Breast epithelium (tissue), 4 donors: ENCODE measurements at places on chromosomes 1 and 21.

GRCh38 chr1:93749487-93749886 lies 67.8 kb upstream of the BCAR3 start:
- no peaks in the 10 kb centered on the region for H3K27me3 ChIP-seq
- peaks cover 4% of the 10 kb centered on the region for H3K4me1 ChIP-seq
- no peak for DNase-seq
- H3K4me3 ChIP-seq = no peak overlapping the region
- H3K27ac ChIP-seq = no peak overlapping the region

GRCh38 chr1:1254667-1254998 lies 8.1 kb upstream of the C1QTNF12 start:
- no peak for DNase-seq
- H3K36me3 ChIP-seq = peaks cover 11% of the 10 kb centered on the region
- H3K27me3 ChIP-seq = no peaks in the 10 kb centered on the region

GRCh38 chr1:161367684-161368400 lies at the start of gene CFAP126:
CFAP126 (minus strand) TSS chr1:161367876; CDS start chr1:161367868, 8 bp downstream.
- no peaks in the 10 kb centered on the region for H3K36me3 ChIP-seq
- peak; percentile 80 for DNase-seq
- H3K4me1 ChIP-seq = no peaks in the 10 kb centered on the region
- H3K4me3 ChIP-seq = no peak within 1 kb of the TSS
- H3K27ac ChIP-seq = peak within 1 kb of the TSS; percentile 86

- no peaks in the 10 kb centered on the region for H3K36me3 ChIP-seq
- no peak for DNase-seq
- H3K4me1 ChIP-seq = no peaks in the 10 kb centered on the region
- H3K4me3 ChIP-seq = no peak overlapping the region
- H3K27ac ChIP-seq = no peak overlapping the region
Observed at GRCh38 chr1:47351305-47351704, 17.7 kb downstream of the CMPK1 start.

DNA sequence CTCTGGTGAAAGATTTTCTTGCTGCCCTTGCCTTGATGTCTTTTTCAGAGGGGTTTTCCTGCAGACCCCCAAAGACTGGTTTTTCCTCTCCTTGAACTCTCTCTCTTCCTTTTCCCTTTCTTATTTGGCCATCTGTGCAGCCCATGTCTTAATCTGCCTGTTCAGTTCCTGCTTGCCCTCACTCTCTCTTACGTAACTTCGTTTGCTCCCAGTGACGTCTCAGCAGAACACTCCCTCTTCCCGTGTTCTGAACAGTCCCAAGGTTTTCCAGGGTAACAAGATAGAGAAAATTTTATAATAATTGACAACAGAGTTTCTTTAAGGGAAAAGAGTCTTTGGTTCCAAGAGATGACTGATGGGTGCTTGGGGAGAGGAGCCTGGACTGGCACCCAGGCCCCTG lies 109.1 kb upstream of the LMO4 start:
- H3K4me1 ChIP-seq = no peaks in the 10 kb centered on the region
- no peaks in the 10 kb centered on the region for H3K27me3 ChIP-seq
- no peak overlapping the region for H3K27ac ChIP-seq

DNA sequence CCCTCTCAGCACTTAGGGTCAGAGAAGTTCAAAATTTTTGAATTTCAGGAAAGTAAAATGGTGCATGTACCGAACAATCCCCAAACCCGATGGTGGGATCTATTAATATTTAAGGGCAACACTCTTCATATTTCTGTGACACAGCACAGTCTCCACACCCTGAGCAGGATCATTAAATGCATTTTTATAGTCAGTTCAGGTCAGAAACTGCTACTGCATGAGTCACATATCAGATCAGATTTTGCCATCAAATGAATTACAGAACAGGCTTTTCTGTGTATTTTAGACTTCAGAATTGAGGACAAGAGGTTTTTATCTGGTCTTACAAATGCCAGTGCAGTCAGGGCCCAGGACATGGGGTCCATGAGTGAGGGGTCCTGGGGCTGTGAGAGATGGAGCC lies 79.2 kb downstream of the RIPK4 start:
- no peak for DNase-seq
- H3K4me1 ChIP-seq = peaks cover 6% of the 10 kb centered on the region
- H3K4me3 ChIP-seq = no peak overlapping the region
- no peaks in the 10 kb centered on the region for H3K27me3 ChIP-seq

DNA sequence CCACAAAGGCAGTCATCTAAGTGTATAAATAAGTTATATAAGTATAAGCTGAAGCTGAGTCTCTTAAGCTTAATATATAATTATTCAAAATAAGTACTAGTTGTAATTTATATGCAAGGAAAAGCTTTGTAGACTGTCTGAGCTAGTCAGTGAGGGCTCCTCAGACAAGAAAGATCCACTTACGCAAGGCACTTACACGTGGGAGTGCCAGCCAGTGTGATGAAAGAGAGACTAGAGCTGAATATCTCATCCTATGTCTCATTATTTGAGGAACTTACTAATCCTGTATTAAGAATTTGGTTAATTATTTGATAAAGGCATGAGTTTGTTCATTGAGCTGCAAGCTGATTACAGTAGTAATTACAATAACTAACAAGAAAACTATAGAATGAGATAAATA lies 146.9 kb downstream of the PDE4B start:
- no peaks in the 10 kb centered on the region for H3K27me3 ChIP-seq
- no peak for DNase-seq
- H3K4me1 ChIP-seq = no peaks in the 10 kb centered on the region
- no peak overlapping the region for H3K4me3 ChIP-seq
- H3K36me3 ChIP-seq = no peaks in the 10 kb centered on the region
- no peak overlapping the region for H3K27ac ChIP-seq

- H3K27ac ChIP-seq = no peak overlapping the region
- H3K27me3 ChIP-seq = no peaks in the 10 kb centered on the region
- H3K4me3 ChIP-seq = no peak overlapping the region
- no peak for DNase-seq
- H3K36me3 ChIP-seq = no peaks in the 10 kb centered on the region
- no peaks in the 10 kb centered on the region for H3K4me1 ChIP-seq
Observed at GRCh38 chr21:40029888-40030287, 162.7 kb downstream of the PCP4 start.

- H3K4me1 ChIP-seq = no peaks in the 10 kb centered on the region
- H3K27me3 ChIP-seq = peaks cover 9% of the 10 kb centered on the region
- H3K27ac ChIP-seq = no peak overlapping the region
Observed at GRCh38 chr1:75257424-75257823, 123.2 kb downstream of the LHX8 start.

GRCh38 chr1:105122041-105122440 lies 1372.3 kb downstream of the AMY1C start:
- no peak overlapping the region for H3K27ac ChIP-seq
- H3K27me3 ChIP-seq = no peaks in the 10 kb centered on the region
- no peak for DNase-seq
- no peak overlapping the region for H3K4me3 ChIP-seq
- no peaks in the 10 kb centered on the region for H3K36me3 ChIP-seq

DNA sequence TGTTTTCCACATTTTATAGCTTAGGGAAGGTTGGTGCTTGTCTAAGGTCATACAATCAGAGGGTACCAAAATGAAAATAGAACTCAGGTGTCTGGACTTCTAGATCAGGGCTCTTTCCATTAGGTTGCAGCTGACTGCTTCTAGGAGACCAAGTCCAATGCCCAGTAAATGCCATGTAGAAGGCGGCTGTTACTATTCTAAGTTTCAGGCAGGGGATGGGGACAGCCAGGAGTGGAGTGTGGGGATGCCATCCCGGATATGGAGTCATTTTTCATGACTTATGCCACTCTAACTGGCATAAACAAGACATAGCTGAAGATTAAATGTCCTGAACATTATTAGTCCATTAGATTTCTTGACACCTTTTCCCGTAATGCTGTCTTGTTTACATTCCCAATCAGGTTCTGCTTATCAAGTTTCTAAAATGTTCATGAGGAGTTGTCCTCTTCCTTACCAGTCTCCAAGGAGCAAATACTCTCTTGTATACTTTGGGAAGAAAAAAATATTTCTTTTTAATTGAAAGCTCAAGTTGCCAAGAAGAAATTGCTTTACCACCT lies 31.5 kb downstream of the XCL1 start:
- H3K27me3 ChIP-seq = no peaks in the 10 kb centered on the region
- peaks cover 11% of the 10 kb centered on the region for H3K4me1 ChIP-seq
- no peaks in the 10 kb centered on the region for H3K36me3 ChIP-seq
- DNase-seq = no peak
- no peak overlapping the region for H3K4me3 ChIP-seq

DNA sequence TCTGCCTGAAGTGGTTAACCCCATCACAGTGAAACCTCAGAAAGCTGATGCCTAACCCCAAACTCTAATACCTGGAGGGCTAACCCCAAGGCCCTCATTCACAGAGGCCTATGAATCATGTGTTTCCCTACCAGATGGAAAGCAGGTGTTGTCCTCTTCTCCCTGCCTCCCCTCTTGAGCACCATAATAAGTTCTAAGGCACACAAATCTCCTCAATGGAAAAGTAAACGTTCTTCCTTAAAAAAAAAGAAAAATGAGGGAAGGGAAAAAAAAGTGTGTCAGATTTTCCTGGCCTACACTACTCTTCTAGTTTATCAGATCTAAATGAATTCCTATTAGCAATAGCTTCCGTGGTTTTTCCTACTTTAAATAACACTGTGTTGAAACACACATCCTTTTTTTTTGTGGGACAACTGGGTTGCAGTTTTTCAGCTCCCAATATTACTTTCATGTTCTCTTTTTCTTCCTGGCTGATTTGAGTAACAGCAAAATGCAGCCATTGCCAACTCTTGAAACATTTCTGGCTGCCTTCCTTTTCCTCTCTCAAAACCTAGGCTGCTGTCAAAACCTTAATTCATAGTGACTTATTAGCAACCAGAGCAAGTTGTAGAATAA lies 43.2 kb downstream of the SLC44A3 start:
- peak overlapping the region; percentile 49 for H3K4me3 ChIP-seq
- peak overlapping the region; percentile 93 for H3K27ac ChIP-seq
- H3K4me1 ChIP-seq = peaks cover 10% of the 10 kb centered on the region
- peak; percentile 35 for DNase-seq
- no peaks in the 10 kb centered on the region for H3K36me3 ChIP-seq
- H3K27me3 ChIP-seq = no peaks in the 10 kb centered on the region

GRCh38 chr1:179493323-179493722 lies 82.4 kb downstream of the NPHS2 start:
- DNase-seq = no peak
- H3K4me1 ChIP-seq = no peaks in the 10 kb centered on the region

DNA sequence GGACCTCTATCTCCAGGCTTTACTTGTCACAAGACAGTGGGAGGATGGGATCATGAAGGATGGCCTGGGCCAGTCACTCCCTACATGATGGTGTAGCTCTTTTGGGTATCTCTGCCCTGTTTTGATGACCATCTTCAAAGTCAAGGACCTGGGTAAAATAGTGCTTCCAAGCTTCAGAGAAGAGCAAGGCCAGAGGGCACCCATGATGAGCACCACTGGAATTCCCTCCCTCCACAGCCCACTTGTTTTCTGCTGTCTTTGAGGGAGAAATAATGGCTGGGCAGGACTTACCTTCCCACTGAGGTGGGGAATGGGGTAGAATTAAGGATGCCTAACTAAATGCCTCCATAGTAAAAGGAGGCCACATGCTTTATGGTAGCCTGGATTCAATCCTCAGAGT lies 165.7 kb downstream of the DHRS3 start:
- H3K4me1 ChIP-seq = peaks cover 17% of the 10 kb centered on the region
- no peaks in the 10 kb centered on the region for H3K36me3 ChIP-seq
- peak overlapping the region; percentile 83 for H3K27ac ChIP-seq
- DNase-seq = no peak
- no peaks in the 10 kb centered on the region for H3K27me3 ChIP-seq

DNA sequence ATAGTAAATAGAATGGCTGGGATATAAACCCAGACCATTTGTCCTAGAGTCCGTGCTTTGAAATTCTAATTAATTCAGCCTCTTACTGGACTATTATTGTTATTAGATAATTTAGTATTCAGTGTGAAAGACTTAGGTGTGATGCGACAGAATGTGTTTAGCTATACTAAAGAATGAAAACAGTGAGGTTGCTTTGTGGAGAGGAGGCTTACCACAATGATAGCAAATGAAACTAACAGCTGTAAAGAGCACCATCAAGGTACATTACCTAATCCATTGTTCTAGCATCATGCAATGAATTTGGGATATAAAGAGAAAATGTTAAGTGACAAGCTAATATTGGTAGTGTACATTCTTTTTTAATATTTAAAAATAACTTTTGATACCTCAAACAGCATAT lies 911.1 kb downstream of the KCNT2 start:
- no peak for DNase-seq
- H3K27ac ChIP-seq = no peak overlapping the region
- H3K36me3 ChIP-seq = no peaks in the 10 kb centered on the region

DNA sequence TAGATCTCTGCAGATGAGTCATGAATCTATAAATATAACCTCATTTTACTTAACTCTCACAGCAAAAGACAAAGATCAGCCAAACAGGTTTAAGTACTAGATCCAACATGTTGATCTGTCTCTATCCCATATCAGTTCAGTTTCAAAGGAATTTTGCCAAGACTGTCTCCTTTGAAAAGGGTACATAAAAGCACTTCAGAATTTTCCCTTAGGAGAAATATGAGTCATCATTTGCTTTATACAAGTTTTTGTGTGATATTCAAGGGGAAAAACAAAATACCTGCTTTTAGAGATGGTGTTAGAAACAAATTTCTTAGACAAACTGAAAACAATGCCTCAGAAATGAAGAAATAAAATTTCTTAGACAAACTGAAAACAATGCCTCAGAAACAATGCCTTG lies 73.5 kb upstream of the LRRC7 start:
- H3K27me3 ChIP-seq = no peaks in the 10 kb centered on the region
- DNase-seq = no peak
- no peak overlapping the region for H3K27ac ChIP-seq
- no peaks in the 10 kb centered on the region for H3K36me3 ChIP-seq
- H3K4me1 ChIP-seq = no peaks in the 10 kb centered on the region
- no peak overlapping the region for H3K4me3 ChIP-seq

DNA sequence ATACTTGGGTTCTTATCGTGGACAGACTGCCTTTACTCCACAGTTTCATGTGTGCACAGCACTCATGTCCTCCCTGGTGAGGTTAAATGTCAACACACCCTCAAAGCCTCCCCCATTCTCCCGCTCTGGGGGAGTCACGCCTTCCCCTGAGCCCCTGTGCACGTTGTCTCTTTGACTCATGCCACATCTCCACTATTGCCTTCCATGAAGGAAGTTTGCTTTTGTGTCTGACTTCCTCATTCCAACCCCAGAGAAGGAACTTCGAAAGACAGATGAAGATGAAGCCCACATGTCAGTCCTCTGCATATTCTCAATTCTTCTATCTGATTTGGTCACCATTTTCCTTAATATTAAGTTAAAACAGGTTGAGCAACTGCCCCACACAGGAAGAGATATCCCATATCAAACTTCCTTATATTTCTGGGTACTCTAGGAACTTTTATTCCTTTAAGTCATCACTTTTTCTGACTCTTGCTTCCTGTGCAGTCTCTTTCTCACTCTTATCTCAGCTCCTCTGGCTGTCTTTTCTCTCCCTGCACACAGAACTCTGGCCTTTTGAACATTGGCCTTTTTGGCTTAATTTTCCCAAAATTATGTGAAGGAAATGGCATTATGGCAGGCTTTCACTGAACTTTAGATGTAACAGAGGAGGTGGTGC lies 41.5 kb downstream of the C4BPA start:
- no peak overlapping the region for H3K4me3 ChIP-seq
- no peak for DNase-seq
- H3K4me1 ChIP-seq = no peaks in the 10 kb centered on the region
- no peaks in the 10 kb centered on the region for H3K36me3 ChIP-seq
- no peaks in the 10 kb centered on the region for H3K27me3 ChIP-seq

GRCh38 chr1:153386500-153386901 lies 4.4 kb downstream of the S100A8 start:
- H3K36me3 ChIP-seq = no peaks in the 10 kb centered on the region
- no peak overlapping the region for H3K4me3 ChIP-seq
- DNase-seq = peak; percentile 28
